ENCODE measurements at places on chromosomes 4 and X.

DNA sequence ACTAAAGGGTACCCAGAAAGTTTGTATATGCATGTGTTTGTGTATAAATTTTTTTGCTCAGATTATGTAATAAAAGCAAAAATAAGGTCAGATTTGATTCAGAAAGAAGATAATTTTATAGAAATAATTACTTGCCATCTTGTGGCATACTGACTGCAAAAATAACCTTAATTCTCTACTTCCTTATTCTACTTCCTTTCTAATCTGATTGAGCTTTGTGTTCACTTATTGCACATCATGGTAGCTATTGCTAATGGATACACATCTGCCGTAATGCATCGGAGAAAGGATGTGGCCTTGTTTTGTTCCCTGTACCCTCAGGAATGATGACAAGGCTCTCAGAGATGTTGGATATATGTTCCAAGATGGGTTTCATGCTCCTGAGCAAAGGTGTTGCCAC lies 10.5 kb upstream of the GNPDA2 start:
- no peak for DNase-seq

GRCh38 chrX:348461-349117 lies 30.0 kb upstream of the GTPBP6 start:
- no peak for DNase-seq

DNA sequence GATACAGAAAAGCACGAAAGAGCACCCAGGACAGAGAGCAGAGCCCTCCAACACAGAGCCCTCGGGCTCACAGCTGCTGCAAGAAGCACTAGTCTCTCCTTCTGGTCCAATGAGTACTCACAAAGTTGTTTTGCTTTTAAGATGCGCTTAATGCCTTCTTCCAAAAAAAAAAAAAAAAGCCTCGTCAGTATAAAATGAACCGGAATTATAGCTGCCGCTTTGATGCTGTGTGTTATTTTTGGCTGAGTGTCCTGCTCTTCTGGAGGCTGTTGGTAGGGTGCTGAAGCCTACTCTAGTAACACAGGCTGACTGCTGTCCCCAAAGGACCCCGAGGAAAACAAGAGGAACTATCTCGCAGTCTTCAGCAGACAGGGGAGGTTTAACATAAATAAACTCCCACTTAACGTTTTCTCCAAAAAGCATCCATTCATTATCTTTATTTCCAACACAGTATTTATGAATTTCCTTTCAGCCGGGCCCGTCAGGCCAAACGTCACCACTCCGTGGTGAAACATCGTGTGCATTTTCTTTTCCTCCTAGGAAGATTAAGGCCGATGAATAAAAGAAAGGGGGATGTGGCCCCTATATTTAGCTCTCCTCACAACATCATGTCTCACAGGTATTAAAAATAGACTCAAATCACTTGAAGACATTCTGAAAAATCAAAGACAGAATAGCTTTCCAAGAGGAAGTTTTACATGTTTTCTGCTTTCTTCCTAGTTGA lies 213.7 kb upstream of the PPARGC1A start:
- DNase-seq, result no peak

GRCh38 chr4:141654098-141654497 lies 17.7 kb downstream of the IL15 start:
- no peak for DNase-seq

DNA sequence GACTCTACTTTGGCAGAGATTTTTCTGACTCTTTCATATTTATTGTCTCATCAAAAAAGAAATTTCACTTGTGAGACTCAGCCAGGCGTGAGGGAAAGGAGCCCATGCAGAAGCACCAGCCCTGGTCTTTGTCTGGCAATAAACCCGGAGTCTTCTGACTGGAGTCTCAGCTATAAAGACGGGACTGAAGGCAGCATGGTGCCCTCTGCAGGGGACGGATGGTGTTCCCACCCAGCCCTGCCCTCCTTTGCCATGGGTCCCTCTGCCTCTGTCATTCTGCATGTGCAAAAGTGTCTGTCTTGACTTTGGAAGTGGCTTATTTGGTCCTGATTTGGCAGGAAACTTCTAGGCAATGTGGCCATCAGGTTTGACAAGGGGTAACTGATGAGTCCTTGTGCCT lies 14.2 kb downstream of the ZNF185 start:
- no peak for DNase-seq

DNA sequence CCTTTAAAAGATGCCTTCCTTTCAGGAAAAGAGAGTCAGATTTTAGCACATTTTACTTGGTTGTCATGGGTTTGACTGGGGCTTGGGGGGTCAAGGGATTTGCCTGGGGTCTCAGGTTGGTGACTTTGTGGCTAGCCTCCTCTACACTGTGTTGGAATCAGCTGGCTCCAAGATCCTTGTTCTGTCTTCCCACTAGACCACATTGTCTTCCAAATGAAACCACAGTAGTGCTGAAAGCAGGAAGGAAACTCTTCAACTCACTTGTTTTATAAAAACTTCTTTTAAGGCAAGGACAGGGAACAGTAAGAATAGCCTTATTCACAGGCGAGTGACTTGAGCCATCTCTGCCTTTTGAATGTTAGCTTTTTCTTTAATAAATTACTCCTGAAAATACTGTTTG lies 37.0 kb upstream of the OTUD4 start:
- no peak for DNase-seq

DNA sequence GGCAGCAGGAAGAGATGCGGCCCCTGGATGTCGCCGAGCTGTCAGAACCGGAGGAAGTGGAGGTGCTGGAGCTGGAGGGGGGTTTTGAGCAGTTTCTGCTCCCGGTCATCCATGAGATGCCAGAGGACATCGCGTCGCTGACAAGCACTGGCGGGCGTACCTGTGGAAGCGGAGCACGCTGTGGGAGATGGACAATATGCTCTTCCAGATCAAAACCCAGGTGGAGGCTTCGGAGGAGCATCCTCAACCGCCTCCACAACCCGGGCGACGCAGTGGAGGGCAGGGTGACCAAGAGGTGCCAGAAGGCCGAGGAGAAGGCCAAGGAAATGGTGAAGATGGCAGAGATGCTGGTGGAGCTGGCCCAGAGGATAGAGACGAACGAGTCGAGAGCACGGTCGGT lies 7.6 kb upstream of the CCNQ start:
- DNase-seq, result no peak

GRCh38 chr4:87851332-87851731 lies 18.6 kb downstream of the MEPE start:
- DNase-seq, result no peak

- DNase-seq, result no peak
Measured at GRCh38 chr4:4755306-4755705, 104.2 kb upstream of the MSX1 start.

- DNase-seq, result no peak
Measured at GRCh38 chrX:14386981-14387380, 142.4 kb upstream of the GLRA2 start.

- DNase-seq, result no peak
Measured at GRCh38 chr4:124253080-124253479, 459.5 kb downstream of the ANKRD50 start.

- no peak for DNase-seq
Measured at GRCh38 chrX:37906357-37906756, 59.0 kb upstream of the DYNLT3 start.

GRCh38 chrX:14095702-14096101 lies 66.0 kb upstream of the GEMIN8 start:
- no peak for DNase-seq

DNA sequence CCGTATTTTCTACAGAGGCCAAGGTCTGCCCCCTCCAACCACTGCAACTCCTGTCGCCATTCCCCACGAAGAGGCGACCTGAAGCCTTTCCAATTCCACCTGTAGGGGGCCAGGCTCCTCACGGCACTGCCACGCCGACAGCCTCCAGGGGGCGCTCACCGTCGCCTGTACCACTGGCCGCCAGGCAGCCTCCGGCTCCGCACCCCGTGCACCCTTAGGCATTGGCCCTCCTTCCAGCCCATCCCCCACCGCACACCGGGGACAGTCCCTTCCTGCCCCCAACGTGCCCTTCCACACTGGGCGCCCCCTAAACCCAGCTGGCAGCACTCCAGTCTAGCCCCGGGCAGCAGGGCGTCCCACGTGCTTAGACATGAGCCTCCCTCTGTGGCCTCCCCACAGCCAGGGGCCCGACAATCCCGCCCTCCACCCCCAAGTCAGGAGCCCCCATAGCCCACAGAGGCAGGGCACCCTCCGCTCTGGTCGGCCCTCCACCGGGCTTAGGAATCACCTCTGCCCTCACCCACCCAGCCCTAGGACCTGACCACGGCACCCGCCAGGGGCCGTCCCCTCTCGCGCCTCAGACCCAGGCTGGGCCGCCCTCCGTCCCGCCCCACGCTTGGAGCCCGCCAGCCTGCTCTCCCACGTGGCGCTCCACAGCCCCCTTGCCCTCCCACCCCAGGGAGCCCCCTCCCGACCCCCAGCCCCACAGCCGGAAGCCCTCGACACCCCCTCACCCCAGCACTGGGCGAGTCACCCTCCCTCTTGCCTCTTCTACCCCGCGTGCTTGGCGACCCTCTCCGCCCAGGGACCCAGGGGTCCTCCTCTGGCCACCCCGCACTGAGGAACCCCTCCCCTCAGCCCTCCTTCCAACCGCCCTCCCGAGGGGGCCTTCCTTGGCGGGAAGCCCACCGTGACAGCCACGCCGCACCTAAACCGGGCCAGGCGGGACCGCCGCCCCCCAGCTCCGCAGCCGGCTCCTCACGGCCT lies 711 bp downstream of the PNMA6E start:
- DNase-seq, result no peak

Data from bone marrow (tissue), 2 donors.